Left ventricle myocardium superior (tissue), 1 donor: ENCODE measurements at places on chromosomes 7 and 10.

DNA sequence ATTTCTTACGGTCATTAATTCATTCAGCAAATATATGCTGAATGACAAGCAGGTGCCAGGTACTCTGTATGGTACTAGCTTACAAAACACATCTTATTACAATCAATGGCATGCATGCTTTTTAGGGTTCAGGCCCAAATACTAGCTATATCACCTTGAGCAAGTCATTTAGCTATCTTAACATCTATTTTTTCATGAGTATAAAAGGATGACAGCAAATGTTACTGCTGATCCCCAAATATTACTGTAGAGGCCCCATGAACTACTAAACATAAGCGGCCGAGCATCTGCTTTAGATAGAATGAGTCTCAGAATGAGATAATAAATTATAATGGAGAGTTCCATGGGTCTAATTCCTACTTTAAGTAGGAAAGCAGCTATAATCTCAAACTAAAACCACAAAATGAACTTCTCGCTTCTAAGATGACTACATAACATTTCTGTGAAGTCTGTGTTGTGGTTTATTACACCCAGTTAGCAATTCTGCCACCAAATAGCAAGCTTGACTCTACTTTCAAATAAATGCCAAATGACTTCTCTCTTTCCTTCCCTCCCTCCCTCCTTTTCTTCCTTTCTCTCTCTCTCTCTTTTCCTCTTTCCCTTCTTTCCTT, 113.7 kb upstream of the LRRN3 start:
- DNase-seq: no peak

DNA sequence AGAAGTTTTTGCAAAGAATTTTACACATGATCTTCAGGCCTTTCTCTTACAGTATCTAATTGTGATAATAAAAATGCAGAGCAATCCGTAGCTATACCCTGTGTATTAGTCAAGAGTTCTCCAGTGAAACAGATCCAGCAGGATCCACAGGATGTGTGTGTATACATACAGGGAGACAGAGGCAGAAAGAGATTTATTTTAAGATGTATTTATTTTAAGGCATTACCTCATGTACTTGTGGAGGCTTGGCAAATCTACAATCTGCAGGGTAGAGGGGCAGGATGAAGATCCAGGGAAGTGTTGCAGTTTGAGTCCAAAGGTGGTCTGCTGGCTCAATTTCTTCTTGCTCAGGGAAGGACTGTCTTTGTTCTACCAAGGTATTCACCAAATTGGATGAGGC, 41.7 kb downstream of the ARHGAP12 start:
- no peak for DNase-seq

GRCh38 chr7:85480666-85481065, 293.8 kb upstream of the SEMA3D start:
- no peak for DNase-seq

GRCh38 chr10:29067161-29067560, 221.7 kb upstream of the LYZL1 start:
- DNase-seq: no peak

- no peak for DNase-seq
These were observed 77.3 kb upstream of the SAMD8 start for GRCh38 chr10:75034131-75034512.

- DNase-seq: no peak
These were observed 50.2 kb downstream of the CDK1 start for GRCh38 chr10:60828489-60828852.

DNA sequence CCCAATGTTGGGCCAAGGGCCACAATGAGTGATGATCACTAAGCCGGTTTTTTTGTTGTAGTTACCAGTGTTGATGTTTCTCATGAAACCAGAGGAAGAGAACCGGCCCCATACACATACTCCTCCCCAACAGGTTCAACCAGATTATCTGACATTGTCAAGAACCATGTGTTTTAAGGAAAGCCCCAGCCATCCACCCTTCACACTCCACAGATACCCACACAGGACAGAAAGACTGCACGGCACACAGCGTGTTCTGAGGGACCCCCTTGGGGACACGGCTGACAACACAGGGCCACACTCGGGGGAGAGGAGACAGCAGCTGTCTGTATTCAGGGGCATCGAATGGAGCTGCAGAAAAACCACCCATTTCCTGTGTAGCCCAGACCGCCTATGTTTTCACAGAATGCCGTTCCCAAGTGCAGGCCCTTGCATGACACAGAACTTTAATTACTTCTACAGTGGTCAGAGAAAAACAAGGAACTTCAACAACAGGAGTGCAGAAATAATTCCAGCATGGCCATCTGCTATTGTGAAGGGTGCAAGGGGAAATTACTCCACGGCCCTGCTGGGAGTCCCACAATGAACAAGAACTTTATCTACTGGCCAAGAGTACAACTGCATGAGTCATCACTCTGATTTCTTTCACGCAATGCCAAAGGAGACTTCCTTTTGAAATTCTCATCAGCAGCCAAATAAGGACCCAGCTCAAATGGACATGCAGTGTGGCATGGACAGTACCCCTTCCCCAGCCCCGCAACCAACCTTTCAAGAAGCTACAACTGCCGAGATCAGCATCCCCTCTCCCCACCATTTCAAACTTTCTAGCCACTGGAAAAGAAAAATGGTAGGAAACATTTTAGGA, 2.3 kb downstream of the KLF6 start:
- peak; percentile 53 for DNase-seq

DNA sequence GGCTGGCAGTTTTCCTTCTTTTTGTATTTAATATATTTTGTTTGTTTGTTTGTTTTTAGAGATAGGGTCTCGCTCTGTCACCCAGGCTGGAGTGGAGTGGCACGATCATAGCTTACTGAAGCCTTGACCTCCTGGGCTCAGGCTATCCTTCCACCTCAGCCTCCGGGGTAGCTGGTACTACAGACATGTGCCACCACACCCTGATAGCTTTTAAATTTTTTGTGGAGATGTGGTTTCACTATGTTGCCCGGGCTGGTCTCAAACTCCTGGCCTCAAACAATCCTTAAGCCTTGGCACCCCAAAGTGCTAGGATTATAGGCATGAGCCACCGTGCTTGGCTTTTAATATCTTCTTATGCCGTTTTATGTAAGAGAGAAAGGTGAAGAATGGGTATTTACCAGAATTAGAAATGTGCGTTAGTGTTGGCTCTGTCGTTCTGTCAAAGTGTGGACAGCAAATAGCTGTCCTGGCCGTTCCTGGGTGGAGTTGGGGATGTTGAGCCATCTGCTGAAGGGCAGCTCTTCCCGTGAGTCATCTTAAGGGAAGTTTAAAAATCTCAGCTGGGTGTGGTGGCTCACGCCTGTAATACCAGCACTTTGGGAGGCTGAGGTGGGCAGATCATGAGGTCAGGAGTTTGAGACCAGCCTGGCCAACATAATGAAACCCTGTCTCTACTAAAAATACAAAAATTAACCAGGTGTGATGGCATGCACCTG, 14.8 kb downstream of the OGDH start:
- no peak for DNase-seq

GRCh38 chr7:5574770-5575269, 151.2 kb upstream of the TNRC18 start:
- peak; percentile 69 for DNase-seq

- no peak for DNase-seq
These were observed 169.4 kb downstream of the FGFR2 start for GRCh38 chr10:121428867-121429266.

DNA sequence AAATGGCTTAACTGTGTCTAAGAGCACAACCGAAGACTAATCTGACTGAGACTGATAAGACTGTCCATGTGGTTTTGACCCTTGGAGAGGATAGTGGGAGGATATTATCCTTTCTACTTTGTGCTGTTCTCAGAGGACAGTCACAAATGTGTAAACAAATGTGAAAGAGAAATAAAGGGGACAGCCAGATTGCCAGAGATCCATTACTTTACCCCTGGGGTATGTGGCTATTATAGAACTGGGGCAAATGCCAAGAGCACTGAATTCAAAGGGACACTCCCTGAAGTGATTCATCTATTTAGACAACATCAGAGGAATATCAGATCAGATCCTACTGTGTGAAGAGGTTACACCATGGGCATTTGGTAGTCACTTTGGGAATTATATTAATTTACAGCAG, 154.7 kb downstream of the RNLS start:
- DNase-seq: no peak

DNA sequence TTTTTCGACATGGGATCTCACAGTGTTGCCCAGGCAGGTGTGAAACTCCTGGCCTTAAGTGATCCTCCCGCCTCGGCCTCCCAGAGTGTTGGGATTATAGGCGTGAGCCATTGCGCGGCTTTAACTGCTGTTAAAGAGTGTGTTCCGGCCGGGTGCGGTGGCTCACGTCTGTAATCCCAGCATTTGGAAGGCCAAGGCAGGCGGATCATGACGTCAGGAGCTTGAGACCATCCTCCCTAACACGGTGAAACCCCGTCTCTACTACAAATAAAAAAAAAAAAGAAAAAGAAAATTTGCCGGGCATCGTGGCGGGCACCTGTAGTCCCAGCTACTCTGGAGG, 1.1 kb downstream of the RABGEF1 start:
- no peak for DNase-seq

- DNase-seq: no peak
These were observed 273.4 kb downstream of the DIP2C start for GRCh38 chr10:416091-416515.

DNA sequence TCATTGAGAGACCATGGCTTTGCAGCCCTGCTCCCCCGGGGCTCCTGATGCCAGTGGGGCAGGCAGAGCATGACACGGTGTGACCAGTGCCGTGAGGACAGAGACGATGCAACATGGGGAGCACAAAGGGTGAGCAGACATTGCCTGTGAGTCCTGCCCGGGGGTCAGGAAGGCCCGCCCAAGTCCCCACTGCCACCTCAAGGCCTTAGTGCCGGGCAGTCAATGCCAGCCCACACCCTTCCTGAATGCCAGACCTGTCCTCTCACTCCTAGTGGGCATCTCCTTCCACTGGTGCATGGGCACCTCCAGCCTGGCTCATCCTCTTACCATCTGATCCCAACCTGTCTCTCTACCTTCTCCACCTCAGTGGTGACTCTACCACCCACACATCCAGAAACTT, 157.9 kb upstream of the ZMIZ1 start:
- no peak for DNase-seq

DNA sequence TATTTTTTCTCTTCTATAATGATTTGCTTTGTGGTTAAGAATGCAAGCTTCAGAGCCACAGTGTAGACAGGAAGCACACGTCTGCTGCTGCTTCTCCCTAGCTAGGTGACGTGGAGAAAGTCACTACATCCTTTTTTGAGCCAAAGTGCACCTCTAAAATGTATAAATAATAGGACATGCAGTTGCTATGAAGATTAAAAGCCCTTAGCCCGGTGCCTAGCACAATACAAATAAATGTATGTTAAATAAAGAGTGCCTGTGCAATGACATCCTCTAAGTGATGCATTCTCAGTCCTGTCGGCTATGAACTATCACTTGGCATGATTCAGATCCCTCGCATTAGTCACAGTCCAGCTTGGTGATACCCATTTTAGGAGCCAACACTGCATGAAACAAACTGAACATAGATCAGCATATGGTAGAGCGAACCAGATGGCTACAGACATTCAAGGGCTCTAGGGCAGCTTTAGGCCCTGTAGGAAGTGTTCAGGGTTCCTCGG, 4.8 kb upstream of the TRDMT1 start:
- no peak for DNase-seq

- no peak for DNase-seq
These were observed 76.0 kb upstream of the SEMA3D start for GRCh38 chr7:85262891-85263290.

GRCh38 chr7:133358708-133359107, 105.8 kb downstream of the EXOC4 start:
- DNase-seq: no peak

DNA sequence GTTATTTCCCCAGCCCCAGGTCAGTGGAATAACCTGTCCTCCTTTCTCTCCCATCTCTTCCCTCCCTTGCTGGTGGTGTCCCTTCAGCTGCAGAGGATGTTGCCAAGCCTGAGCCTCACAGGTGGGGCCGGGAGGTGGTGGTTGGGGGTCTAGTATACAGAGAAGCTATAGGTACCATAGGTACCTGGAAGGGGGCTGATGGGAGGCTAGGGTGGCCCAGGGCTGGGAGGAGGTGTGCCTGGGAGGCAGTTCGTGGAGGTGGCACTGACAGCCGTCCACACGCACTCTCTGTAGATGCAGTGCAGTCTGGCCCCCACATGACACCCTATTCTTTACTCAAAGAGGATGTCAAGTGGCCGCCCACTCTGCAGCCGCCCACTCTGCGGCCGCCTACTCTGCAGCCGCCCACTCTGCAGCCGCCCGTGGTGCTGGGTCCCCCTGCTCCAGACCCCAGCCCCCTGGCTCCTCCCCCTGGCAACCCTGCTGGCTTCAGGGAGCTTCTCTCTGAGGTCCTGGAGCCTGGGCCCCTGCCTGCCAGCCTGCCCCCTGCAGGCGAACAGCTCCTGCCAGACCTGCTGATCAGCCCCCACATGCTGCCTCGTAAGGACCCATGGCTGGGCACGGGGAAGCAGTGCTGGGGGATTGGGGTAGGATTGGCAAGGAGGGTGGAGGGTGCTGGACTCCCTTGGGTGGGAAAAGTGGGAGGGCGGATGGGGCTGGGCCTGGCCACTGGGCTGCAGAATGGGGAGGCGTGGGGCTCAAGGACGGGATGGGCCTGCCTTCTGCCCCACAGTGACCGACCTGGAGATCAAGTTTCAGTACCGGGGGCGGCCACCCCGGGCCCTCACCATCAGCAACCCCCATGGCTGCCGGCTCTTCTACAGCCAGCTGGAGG, 9.5 kb downstream of the IRF5 start:
- no peak for DNase-seq

- DNase-seq: no peak
These were observed 198.0 kb downstream of the PHF14 start for GRCh38 chr7:11171569-11172192.

DNA sequence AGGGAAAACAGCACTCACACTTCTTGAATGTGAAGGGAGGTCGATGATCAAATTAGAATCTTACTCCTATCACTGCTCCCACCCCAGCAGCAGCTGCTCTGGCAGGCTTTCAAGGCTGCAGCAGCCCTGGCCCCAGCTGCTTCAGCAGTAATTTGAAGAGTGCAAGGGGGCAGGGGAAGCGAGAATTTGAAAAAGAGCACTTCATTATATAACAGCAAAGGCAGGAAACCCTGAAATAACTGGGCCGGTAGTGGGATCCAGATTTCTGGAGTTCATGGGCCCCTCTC, 44.9 kb downstream of the MYPN start:
- DNase-seq: peak; percentile 66

DNA sequence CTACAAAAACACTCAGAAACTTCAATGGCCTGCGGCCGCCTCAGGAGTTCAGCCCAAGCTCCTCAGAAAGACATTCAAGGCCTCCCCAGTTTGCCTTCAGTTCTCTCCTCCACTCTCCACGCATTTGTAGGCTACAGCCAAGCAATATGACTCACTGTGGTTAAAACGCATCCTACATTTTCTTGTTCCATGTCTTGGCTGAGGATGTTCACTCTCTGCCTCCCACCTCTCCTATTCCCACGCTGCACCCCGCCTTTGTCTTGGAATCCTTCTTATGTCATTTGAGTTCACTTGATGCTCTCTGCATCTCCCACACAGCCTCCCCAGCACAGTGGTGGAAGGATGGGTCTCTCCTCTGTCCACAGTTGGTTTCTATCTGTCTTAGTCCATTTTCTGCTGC, 184.8 kb downstream of the NPSR1 start:
- DNase-seq: no peak

- DNase-seq: no peak
These were observed 47.9 kb downstream of the MKI67 start for GRCh38 chr10:128078136-128078969.
